Neural progenitor cell (in vitro differentiated cells): ENCODE measurements at places on chromosomes 1 and 21. TPM values are rescaled to one million over a fixed set of nuclear protein-coding genes. Genes with fewer than 3 reads are reported as not detected.

The PGLYRP4 gene
- not detected in 2 replicates for total RNA-seq

The ECE1 gene
- 12.5 and 15.2 TPM in 2 replicates for total RNA-seq

The CD52 gene
- 2.5 and 7.3 TPM in 2 replicates for total RNA-seq

DNA sequence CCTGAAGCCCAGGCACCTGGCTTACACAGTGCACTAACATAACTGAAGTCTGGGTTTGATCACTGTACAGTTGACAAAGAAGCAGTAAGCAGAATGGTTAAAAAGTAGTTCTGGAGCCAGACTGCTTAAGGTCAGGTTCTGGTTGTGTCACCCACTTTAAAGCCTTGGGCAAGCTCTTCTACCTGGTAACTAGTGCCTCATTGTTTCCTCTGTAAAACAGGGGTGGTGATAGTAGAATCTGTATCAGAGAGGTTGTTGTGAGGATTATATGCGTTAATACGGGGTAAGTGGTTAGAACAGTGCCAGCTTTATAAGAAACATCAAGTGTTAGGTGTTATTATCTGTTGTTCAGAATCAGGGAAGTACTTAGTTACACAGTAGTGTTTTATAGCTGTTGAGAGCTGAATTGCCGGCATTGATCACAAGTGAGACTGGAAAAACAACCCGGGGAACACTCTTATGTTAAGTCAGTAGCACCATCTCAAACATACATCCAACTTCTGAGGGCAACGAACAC is 3.7 kb downstream of the BACH1 start:
- no peak for DNase-seq

- no peak for DNase-seq
Observed at GRCh38 chr1:4602462-4603294, 51.7 kb upstream of the AJAP1 start.

- DNase-seq, result no peak
Observed at GRCh38 chr1:19511116-19511515, 25.8 kb upstream of the CAPZB start.

DNA sequence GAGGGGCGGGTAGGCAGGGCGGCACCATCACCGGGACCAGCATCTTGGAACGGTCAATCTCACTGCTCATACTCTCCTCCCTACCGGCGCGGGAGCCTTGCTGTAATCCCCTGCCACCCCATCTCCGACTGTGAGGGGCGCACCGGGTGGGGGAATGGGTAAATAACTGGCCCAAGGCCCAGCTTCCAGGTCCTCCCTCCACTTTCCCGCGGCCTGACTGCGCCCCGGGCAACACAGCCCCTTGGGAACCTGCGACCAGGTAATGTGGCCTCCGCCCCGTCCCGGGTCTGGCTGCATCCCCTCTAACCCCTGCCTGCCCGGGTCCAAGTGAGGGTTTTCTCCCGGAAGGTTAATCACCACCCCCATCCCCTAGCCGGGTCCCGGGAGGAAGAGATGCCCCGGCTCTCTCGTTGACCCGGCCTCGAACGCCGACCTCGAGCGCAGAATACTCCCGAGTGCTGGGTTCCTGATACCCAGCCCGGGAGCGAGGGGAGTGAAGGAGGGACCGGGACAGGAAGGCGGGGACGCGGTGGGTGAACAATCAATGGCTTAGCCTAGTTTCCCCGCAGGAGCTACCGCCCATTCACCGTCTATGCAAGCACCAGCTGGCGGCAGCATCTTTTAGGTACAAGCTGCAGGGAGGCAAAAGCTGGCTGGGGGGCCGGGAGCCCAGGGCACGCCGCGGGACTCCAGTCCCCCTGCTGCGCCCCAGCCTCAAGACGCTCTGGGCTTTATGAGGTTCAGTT is 5.9 kb upstream of the LHX9 start:
- DNase-seq, result peak; percentile 85
